ENCODE measurements at places on chromosomes 7 and 10. TPM values are rescaled to one million over a fixed set of nuclear protein-coding genes. Genes with fewer than 3 reads are reported as not detected.
A peak's percentile ranks its signal among the peaks of the same experiment; 100 is the strongest.

DNA sequence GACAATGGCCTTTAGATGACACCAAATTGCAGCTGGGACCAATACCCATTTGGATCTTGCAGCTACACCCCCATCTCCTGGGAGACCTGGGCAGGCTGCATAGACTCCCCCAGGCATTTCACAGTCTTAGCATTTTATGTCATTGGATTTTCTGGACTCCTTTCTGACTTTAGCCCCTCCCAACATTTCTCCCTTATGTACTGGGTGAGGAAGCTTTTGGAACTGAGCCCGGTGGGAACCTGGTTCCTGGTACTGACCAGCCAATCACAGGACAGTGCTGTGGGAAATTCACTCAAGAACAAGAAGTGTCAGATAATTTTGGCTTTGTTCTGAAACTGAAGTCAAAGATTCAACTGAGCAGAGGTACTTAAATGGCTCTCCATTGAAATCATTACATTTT lies 177.7 kb downstream of the ACTR3B start:
- H3K4me1 ChIP-seq: no peaks in the 10 kb centered on the region
- DNase-seq: no peak
- no peak overlapping the region for H3K4me3 ChIP-seq
- H3K36me3 ChIP-seq: no peaks in the 10 kb centered on the region

DNA sequence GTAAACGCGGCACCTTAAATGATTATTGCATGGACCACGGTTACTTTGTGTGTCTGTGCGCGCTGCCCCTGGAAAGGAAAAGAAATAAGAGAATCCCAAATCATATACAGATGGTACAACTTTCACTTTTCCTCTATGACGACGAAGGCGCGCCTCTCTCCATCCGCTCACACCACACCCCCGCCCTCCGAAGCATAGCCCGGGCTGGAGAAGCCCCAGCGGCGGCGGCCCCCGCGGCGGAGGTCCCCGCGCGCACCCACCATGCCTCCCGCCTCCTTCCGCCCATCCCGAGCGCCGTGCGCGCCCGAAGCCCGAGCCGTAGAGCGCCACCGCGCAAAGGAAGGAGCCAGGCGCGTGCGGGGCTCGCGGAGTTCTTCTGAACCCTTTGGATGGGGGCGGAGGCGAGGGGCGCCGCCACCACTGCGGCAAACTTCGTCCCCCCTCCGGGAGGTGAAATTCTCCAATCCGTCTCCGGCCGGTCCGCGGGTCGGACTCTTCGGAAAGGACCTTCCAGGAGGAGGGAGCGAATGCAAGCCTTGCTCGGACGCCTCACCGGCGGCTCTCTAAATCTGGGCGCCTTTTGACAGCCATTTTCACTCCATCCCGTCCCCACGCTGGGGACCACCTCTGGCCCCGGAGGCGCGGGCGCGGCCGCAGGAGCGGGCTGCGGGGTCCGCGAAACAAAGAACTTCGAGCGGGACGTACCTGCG lies 588 bp downstream of the GLI3 start:
- H3K27me3 ChIP-seq: peaks cover 19% of the 10 kb centered on the region
- peak; percentile 80 for DNase-seq
- H3K4me1 ChIP-seq: peaks cover 58% of the 10 kb centered on the region
- peak overlapping the region; percentile 84 for H3K27ac ChIP-seq

Gene EVX1
- 0.71 TPM for total RNA-seq

DNA sequence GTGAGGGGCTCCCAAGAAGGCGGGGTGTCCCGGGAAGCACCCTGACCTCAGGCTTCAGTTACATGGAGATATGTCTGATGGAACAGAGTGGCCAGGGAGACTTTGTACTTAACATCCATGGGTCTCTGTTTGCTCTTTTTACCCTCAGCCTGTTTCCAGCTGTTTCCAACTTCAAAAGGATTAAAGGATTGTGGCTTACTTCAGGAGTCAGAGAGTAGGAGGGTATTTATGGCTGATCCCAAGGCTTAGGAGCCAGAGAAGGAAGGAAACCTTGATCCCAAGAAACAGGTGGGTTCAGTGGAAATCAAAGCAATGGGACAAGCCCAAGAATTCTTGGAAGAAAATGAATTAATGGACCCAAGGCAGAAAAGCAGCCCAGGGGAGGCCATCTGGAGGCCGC lies 37.7 kb upstream of the ZNF438 start:
- H3K4me3 ChIP-seq: no peak overlapping the region
- no peak overlapping the region for H3K27ac ChIP-seq
- peaks cover 11% of the 10 kb centered on the region for H3K4me1 ChIP-seq
- DNase-seq: no peak
- H3K36me3 ChIP-seq: no peaks in the 10 kb centered on the region
- H3K27me3 ChIP-seq: peaks cover 7% of the 10 kb centered on the region

GRCh38 chr7:139034336-139034735 lies 1.5 kb downstream of the ZC3HAV1L start:
- H3K4me1 ChIP-seq: no peaks in the 10 kb centered on the region
- DNase-seq: no peak
- peak overlapping the region; percentile 74 for H3K4me3 ChIP-seq
- H3K27ac ChIP-seq: peak overlapping the region; percentile 55
- peaks cover 3% of the 10 kb centered on the region for H3K36me3 ChIP-seq

Gene C10orf62
- 0.34 TPM for total RNA-seq

DNA sequence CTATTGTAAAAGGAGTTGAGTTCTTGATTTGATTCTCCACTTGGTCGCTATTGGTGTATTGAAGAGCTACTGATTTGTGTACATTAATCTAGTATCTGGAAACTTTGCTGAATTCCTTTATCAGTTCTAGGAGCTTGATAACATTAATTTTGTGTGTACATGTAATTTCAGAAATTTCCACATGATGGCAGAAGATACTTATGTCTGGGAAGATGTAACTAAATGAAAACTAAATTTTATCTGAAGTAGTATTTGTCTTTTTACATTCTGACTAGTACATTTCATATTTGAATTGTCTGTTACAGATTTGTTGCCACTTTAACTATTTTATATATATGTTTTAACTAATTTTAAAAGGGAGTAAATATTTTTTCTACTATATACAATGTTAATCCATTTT lies 27.6 kb downstream of the SDHAF3 start:
- peaks cover 22% of the 10 kb centered on the region for H3K36me3 ChIP-seq
- no peak overlapping the region for H3K4me3 ChIP-seq

GRCh38 chr7:104275900-104276299 lies 52.5 kb upstream of the LHFPL3 start:
- H3K4me3 ChIP-seq: no peak overlapping the region
- H3K27me3 ChIP-seq: peaks cover 4% of the 10 kb centered on the region
- H3K36me3 ChIP-seq: no peaks in the 10 kb centered on the region
- H3K4me1 ChIP-seq: no peaks in the 10 kb centered on the region
- H3K27ac ChIP-seq: no peak overlapping the region

DNA sequence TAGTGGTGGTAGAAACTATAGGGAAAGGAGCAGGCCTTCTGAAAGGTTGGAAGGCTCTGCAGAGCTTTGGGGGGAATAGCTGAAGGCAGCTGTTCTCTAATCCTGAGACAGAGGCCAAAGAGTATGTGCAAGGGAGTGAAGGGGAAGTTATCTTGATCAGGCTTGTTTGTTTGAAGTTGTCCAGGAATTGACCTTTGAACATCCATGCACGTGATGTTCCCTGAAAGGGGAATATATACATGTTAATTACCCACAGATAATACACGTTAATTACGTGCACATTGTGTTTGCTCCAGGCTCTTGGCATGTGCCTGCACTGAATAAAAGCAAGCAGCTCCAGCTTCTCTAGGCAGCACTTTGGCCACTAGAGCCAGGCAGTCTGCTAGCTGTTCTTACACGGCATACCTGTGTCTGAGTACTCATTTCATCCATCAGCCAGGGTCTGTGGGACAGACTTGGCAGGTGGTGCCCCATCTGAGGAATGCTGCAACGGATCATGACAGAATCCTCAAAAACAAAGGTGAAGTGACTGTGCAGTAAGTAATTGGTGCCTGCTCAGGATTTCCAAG lies 18.0 kb upstream of the STARD3NL start:
- no peak overlapping the region for H3K27ac ChIP-seq
- H3K4me1 ChIP-seq: no peaks in the 10 kb centered on the region
- no peaks in the 10 kb centered on the region for H3K27me3 ChIP-seq
- H3K4me3 ChIP-seq: no peak overlapping the region

Data from type B pancreatic cell (in vitro differentiated cells).